KG1 (cell line): ENCODE measurements at places on chromosomes 2 and 18.

DNA sequence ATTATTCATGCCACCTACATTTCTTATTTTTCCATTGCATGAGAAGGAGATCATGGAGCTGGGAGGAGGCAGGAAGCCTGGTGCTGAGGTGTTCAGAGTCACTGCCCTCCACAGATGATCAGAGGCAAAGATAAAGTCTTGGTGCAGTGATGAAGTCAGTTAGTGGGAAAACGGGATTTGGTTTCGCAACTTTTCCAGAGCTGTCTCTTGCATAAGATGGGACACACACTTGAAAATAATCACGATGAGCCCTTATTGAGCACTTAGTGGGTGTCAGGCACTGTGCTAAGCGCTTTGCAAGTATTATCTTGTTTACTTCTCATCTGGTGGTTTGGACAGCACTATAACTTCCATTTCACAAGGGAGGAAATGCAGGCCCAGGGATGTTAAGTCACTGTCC lies 222.1 kb upstream of the SMAD2 start:
- DNase-seq = no peak

DNA sequence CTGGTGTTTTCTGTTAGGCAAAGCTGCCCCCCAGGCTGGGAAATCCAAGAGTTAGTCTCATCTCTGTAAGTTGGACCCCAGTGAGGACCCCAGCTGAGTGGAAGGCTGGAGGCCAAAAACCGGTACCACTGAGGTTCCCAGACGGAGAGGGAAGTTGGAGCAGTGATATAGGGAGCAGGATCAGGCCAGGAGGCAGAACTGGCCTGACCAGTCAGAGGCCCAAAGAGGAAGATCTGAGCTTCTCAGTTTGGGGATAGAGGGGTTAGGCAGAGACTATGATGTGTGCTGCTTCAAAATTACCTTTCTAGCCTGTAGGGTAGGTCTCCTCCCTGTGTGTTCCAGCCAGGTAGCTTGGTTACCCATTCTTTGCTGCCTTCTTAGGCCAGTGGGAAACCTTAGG lies 4.6 kb upstream of the RNF181 start:
- DNase-seq = no peak

GRCh38 chr2:161204846-161205245 lies 44.6 kb downstream of the TANK start:
- no peak for DNase-seq

DNA sequence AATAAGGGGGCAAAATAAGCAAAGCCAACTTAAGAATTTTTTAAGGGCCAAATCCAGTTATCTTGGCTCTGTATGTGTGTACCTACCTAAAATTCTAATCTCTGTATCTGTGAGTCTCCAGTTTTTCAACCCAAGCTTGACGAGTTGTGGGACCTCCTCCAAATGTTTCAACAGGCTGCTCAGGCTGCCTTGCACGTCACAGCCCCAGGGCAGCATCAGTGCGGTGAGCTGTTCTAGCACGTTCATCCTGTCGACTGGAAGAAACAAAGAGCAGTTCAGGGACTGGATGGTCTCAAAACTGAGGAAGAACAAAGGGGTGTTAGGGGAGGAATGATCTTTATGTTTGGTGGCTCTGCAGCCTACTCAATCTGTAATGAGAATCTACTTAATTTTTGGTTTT lies 29.4 kb downstream of the NLRC4 start:
- DNase-seq = no peak

DNA sequence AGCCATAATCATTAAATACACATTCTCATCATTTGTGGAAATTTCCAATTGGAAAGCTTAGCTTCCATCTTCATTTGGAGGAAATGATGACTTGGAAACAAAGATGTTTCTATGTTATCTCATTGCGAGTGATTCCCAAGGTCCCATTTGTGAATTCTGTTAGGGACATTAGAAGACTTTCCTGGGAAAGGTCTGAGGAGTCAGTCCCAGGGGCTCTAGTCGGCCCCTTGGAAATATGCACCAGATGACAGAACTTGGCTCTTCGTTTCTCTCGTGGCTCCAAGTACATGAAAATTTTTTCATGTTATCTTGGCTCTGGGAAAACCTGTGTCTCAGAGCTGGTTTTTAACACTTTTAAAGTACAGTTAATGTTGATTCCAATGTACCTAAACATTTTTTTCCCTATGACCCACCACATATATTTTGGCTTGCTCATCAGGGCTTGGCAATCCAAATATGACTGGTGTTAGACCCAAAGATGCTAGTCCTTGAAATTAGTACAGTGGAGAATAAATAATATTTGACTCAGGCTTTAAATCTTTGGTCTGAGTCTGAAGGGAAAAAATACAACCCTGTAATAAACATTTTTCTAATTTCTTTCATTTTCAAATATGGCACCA lies 15.4 kb upstream of the CAVIN2 start:
- DNase-seq = no peak

- no peak for DNase-seq
These were observed 1344.4 kb upstream of the CELF4 start for GRCh38 chr18:38909972-38910371.

- no peak for DNase-seq
These were observed 476.0 kb downstream of the EIPR1 start for GRCh38 chr2:2901384-2902345.

DNA sequence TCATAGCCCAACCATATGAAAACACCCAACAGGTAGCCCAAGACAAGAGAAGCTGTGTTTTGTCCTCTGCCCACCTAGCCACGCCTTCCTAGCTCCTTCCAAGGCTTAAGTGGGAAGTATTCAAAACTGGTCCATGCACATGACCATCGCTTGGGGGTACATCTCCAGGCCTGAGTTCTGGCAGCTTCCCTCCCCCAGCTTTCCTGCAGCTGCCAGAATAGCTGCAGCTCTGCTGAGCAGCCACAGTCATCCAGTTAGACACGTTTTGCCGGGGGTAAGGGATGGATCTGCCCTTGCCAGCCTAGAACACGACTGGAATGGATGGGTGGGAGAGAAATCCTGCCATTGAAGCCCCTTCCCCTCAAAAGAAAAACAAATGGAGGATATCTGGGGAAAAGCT lies 166.8 kb downstream of the NRP2 start:
- DNase-seq = no peak

DNA sequence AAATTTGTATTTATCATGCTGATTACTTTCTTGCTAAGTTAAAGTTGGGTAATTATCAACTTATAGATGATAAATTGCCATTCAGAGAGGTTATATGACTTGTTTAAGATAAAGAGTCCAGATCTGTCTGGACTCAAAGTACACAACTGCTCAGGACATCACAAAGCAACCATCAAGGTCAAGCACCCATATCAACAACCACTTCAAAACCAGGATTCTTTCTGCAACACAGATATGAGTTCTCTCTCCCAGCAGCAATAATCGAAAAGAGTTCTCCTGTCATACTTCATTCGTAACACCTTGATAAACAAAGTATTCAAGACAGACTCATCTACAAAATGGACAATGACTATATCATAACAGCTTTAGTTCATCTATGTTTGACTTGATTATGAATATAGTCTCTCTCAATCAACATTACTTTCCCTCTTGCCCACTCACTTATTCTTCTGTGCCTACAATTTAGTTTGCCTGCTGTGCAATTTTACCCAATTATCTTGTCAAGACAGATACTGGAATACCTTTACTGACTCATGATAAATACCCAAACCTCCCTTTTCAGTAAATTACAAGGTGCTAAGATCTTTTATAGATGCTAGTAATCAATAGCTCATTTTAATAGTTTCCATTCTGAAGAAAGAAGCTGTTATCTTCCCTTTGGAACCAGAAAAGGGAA lies 281.8 kb downstream of the NBAS start:
- no peak for DNase-seq

DNA sequence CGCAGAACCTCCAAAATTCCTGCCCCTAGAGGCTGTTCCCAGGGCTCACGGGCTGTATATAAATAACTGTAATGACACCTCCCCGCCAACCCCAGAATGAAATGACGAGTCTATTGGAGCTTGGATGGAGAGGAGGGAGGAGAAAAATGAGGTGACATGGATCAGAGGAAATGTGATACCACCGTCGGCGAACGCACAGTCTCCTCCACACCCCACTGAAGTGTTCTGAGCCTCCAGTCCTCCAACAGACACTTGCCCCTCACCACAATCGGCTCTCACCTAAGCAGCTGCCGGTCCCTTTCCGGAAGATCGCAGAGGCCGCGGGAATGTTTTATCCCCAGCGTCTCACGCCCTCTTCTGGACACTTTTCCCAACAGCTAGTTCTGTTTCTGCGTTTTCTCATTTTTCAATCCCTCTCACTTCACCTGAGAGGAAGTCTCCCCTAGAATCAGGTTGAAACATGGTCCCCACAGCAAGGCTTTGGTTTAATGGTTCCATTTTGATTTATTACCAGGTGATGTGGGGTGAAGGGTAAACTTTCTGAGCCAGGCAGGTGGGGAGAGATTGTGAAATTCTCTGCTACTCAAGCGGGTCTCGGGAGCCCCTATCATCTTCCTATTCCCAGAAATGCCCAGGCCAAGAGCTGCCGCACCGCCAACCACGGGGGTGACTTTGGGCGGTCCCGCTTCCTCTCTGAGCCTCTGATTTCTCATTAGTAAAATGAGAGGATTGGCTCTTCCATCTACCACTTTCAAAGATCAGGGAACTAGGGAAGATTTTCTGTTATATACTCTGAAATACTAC lies 9.1 kb upstream of the MYO5B start:
- DNase-seq = no peak

- DNase-seq = peak; percentile 80
These were observed 3.9 kb downstream of the WIPF1 start for GRCh38 chr2:174593574-174594203.

DNA sequence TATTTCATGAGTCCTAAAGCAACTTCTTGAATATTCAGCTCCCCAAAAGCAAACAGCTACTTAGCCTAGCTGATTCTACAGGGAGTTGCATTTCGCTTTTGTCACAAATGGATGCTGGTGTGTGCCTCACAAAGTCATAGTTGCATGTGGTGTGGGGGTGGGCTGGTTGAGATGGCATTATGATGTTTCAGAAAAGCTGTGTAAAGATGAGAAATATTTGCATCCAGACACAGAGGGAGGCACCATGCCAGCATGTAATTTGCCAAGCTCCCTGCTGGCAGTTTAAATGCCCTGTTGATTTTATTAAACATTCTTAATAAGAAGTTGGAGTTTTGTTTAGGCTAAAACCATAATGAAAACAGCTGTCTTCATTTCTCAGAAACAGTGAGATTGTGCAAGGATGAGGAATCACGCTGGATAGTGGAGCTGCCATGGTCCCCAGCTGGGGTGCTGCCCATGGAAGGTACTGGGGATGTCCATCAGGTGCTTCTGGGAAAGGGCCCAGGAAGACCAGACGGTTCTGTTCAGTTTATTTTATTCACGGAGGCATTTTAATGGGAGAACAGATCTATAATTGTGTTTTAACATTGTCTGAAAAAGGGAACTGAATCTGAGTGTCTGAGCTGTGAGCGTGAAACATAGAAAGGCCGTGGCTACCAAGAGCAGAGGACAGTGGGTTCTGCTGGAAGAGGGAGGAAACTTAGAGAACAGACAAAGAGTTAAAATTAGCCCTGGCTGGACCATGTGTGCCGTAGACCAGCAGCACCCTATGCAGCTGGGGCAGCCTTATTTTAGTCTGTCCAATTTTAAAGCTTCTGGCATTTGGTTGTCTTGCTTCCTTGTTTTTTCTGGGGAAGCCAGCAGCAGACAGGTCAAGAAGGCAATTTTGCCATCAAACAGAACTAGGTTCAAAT lies 177.1 kb downstream of the FAM210A start:
- no peak for DNase-seq

DNA sequence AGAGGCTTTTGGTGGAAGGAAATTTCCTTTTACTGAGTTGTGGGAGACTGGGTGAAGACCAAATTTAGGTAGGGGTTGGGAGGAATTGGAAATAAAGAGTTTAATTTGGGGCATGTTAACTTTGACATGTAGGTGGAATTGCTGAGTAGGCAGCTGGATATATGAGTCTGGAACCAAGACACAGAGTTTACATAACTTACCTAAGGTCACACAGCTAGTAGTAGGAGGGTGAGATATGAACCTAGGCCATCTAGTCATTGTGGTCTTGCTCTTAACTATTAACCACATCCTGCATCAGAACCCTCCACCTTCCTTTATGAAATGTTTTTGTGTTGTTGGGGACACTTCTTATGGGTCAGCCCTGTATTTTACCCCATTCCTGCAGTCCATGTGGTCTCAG lies 113.1 kb downstream of the ICOS start:
- no peak for DNase-seq

- no peak for DNase-seq
These were observed 26.9 kb upstream of the INSIG2 start for GRCh38 chr2:118061135-118061955.

- no peak for DNase-seq
These were observed 1.4 kb upstream of the CASP8 start for GRCh38 chr2:201258666-201259615.

GRCh38 chr2:11692966-11693521 lies 23.0 kb upstream of the NTSR2 start:
- DNase-seq = peak; percentile 23

DNA sequence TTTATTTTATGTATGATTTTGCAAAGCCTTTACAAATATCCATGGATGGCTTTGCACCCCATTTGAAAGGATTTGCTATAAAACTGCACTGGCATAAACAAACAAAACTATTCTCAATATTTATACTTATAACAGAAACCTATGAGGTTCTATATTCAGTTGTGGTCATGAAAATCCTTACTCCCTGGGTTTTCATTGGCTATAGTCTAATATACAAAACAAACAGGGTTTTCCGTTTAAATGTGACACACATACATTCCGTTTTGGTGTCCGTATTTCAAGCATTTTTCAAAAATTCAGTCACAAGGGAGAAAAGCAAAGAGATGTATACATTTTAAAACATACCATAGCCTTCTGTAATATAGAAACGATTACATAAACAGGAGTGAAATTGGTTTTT lies 100.0 kb downstream of the TCF4 start:
- no peak for DNase-seq

- DNase-seq = no peak
These were observed 201.7 kb upstream of the CXCR4 start for GRCh38 chr2:136319651-136320050.

DNA sequence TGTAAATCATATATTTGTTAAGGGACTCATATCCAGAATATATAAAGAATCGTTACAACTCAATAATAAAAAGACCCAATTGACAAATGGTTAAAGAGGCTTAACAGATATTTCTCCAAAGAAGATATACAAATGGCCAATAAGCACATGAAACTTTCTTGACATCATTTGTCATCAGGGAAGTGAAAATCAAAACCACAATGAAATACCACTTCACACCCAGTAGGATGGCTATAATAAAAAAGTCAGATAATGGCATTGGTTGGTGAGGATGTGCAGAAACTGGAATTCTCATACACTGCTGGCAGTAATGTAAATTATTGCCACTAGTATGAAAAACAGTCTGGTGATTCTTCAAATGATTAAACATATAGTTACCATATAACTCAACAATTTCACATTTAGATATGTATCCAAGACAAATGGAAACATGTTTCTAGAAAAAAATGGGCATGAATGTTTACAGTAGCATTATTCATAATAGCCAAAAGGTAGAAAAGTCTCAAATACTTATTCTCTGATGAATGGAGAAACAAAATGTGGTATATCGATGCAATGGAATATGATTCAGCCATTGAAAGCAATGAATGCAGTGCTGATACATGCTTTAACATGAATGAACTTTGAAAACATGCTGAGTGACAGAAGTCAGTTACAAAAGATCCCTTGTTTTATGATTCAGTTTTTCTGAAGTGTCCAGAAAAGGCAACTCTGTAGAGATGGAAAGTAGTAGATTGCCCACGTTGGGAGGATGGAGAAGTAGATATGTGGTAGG lies 304.6 kb upstream of the ZEB2 start:
- DNase-seq = no peak
